ENCODE measurements at places on chromosomes 7 and 10.

- no peak for DNase-seq
Observed at GRCh38 chr7:65429642-65430343, 56.1 kb downstream of the ZNF92 start.

DNA sequence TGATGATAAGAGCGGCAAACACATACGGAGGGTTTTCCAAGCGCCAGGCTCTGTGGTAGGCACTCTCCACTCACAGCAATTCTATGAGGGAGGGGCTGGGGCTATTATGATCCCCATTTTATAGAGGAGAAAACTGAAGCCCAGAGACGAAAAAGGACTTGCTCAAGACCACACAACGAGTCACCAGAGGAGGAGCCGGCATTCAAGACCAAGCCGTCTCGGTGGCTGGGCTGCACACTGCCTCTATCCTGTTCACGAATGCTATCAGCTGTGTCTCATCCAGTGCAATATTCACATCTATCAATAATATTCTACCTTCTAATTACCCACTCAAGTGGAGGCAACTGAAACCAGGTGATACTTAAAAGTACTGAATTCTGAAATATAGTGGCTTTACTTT, 67.8 kb upstream of the NMT2 start:
- DNase-seq, result no peak

DNA sequence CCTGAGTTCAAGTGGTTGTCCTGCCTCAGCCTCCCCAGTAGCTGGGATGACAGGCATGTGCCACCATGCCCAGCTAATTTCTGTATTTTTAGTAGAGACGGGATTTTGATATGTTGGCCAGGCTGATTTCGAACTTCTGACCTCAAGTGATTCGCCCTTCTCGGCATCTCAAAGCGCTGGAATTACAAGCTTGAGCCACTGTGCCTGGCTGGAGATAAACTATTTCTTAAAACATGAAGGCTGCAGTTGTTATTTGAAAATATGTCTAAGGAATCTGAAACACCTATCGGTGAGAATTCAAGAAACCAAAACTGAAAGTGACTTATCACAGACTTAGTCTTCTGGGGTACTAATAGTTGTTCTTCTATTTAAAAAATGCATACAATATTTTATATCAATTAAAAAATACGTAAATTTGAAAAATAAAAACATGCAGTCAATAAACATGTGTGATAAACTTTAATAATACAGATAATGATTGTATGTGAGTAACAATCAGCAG, 176.9 kb upstream of the PRSS58 start:
- DNase-seq, result no peak

DNA sequence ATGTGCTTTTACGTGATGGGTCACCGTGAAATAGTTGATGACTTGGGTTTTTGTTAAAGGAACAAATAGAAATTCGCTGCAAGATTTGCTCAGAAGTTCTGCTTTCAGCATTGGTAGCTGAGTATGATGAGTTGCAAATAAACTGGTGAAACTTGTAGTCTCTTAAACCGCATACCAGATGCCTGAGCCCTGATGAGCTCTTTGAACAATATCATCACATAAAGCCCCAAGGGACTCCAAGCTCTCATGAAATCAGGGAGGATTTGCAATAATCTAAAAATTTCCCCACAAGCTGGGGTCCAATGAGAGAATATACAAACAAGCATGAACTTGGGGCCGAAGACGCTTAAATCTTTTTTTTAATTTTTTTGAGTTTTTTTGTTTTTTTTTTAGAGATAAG, 312.4 kb downstream of the CALN1 start:
- no peak for DNase-seq

GRCh38 chr7:25792586-25792985, 359.4 kb upstream of the NFE2L3 start:
- no peak for DNase-seq

DNA sequence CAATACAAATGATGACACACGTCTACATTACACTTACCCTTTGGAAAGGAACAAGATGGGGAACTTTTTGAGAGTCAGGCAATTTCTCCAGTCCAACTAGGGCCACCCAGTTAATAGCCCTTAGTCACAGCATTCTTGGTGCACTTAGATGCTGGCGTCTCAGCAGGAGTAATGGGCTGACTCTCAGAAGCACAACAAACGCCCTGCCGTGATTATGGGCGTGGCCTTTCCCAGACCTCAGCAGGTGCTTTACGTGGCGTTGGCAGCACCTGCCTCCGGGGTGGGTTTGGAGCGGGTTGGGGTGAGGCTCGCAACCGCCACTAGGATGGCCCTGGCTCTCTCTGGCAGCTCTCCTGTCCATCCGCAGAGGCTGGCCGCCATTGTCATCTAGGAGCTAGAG, 147.6 kb upstream of the SHH start:
- DNase-seq, result peak; percentile 87

GRCh38 chr7:80937336-80937735, 18.5 kb upstream of the SEMA3C start:
- no peak for DNase-seq

DNA sequence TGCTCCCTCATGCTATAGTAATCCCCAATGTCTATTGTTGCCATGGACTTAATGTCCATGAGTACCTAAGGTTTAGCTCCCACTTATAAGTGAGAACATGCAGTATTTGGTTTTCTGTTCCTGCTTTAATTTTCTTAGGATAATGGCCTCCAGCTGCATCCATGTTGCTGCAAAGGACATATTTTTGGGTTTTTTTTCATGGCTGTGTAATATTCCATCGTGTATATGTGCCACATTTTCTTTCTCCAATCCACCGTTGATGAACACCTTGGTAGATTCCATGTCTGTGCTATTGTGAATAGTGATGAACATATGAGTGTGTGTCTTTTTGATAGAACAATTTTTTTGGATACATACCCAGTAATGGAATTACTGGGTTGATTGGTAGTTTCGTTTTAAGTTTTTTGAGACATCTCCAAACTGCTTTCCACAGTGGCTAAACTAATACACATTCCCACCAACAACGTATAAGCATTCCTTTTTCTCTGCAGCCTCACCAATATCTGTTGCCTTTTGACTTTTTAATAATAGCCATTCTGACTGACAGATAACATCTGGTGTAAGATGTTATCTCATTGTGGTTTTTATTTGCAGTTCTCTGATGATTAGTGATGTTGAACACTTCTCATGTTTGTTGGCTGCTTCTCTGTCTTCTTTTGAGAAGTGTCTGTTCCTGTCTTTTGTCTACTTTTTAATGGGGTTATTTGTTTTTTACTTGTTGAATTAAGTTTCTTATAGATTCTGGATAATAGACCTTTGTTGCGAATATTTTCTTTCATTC, 68.8 kb upstream of the IFRD1 start:
- DNase-seq, result no peak

All from colonic mucosa (tissue), 4 donors.